ENCODE measurements at places on chromosomes 5 and 9.

DNA sequence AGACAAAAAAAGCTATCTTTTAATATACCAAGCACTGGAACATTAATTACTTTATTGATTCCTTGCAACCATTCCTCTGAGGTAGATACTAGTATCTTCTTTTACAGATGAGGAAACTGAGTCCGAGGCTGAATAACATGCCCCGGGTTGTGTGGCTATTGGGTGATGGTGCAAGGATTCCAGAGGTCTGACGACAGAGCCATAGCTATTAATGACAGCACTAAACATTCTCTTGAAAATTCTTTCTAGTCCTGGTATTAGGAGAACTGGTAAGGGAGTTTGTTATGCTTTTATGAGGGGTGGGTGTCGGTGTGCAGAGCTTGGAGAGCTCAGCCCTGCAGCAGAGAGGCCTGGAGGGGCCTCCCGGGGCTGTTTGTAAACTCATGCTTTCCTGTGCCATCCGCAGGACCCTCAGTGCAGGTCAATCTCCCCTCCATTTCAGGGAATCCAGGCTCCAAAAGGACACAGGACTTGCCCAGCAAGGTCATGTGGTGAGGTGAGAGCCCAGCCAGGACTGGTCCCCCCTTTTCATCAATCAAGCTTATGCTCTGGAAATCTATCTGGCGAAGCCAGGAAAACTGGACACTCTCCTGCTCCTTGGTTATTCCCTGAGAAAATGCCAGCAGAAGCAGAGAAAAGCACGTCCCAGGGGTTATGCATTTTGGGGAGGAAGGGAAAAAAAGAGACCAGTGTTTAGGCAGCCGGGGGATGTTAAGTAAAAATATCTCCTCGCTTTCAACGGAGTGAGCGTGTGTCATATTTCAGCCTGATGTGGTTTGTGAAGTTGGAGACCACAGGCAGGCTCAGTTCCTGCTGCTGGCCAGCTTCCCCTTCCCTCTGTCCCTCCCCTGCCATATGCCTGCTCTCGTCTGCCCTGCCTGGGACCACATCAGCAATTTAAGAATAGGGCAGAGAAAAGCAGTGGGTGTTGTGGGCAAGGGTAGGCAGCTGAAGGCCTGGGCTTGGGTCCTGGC is 3.7 kb downstream of the GSN start:
- no peak for DNase-seq

- DNase-seq, result no peak
These were observed 105.9 kb downstream of the DPYSL3 start for GRCh38 chr5:147403651-147404640.

DNA sequence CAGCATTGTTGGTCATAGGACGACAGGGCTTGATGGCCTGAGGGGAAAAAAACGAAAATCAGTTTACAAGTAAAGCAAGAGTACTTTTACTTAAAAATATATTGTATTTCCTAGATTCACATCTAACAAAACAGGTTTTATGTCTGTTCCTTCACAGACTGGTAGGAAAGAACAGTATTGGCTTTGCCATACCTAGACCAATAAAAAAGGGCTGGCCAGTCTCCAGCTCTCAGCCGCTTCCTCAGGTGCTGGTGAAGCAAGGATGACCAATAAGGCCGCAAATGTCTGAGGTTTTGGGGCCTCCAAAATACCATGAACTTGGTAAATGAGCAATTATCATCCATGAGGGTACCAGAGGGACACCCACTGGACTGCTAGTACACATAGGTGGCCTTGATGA is 36.6 kb downstream of the DROSHA start:
- DNase-seq, result no peak

DNA sequence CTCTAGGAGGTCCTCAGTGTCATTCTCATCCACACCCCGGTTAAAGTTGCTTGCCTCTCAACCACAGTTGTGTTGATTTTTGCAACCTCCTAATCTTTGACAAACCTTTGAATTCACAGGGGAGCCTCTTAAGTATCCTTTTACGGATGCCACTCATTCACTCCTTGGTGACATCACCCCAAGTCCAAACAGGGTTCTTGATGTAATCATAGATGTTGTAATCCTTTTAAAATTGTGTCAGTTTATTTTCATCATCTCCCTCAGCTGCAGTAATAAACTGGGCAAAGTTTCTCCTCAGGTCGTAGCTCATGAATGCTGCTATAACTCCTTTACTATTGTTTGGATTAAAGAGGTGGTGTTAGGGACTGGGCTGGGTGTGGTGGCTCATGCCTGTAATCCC is 637.2 kb upstream of the NUDT12 start:
- no peak for DNase-seq

GRCh38 chr5:147557876-147558745 is 48.2 kb upstream of the DPYSL3 start:
- no peak for DNase-seq

DNA sequence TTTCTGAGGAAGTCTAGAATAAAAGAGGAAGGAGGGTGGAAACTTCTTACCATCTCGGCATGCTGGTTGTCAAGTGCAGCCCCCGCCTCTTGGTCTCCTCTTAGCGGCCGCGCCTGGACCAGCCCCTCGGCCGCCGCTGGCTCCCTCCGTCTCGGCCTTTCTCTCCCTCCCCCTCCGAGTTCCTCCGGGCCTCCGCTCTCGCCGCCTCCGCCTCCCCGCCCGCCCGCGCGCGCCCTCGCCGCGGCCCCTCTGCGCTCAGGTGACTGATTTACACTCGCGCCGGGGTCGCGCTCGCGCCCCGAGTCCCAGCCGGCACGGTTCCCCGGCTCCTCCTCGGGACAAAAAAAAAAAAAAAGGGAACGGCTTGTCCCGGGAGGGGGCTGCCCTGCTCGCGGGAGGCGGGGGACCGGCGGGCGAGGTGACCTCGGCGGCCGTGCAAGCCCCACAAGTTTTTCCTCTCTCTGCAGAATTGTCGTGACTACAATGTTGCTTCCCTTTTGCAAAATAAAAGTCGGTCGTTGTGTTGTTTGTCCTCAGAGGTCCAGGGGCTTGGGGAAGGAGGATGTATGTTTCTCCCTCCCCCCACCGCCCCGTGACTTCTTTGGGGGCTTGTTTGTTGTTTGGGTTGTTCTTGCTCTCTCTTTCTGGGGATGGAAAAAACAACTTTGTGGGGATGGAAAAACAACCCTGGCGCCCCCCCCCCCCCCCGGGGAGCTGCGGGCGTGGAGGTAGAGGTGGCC is at the start of gene BNC2:
Gene BNC2, minus strand, starts transcription at position 75 of the 740 bp plus-strand sequence. Its CDS starts 22 bp downstream, at position 53.
- DNase-seq, result no peak

GRCh38 chr5:1463326-1464095 is 18.3 kb upstream of the SLC6A3 start:
- DNase-seq, result no peak

GRCh38 chr9:110916403-110916802 is 121.9 kb downstream of the LPAR1 start:
- DNase-seq, result no peak

GRCh38 chr5:17129093-17129849 is 88.2 kb upstream of the BASP1 start:
- no peak for DNase-seq

DNA sequence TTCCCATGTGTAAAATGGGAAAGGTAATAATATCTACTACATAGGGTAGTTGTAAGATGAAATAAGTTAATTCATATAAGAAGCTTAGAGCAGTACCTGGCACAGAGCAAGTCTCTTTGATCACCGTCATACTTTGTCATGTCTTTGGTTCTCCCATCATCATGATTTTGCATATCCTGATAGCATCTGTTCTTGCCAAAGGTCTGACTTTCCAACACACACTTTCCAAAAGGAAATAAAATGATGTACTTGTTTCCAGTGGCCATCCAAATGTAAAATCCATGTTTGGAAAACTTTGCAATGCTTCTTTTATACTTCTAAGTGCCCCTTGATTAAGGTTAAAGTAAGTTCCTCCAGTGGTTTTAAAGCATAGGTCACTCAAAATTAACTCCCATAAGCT is 266.9 kb upstream of the PTGER4 start:
- DNase-seq, result no peak

DNA sequence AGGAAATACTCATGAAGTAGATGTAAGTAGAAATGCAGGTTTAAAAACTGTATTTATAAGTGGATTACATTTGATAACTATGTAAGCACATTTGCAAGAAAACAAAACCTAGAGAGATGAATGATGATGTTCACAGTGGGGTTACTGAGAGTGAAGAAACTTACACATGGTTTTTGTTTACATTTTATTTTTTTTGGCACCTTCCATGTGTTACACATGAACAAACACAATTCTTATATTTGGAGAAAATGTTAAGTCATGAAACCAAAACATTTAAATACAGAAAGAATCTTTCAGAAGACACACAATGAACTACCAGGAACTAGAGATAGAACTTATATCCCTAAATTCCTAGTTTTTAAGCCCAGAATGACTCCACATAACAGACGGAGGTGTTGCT is 51.5 kb upstream of the SPATA31E1 start:
- DNase-seq, result no peak

DNA sequence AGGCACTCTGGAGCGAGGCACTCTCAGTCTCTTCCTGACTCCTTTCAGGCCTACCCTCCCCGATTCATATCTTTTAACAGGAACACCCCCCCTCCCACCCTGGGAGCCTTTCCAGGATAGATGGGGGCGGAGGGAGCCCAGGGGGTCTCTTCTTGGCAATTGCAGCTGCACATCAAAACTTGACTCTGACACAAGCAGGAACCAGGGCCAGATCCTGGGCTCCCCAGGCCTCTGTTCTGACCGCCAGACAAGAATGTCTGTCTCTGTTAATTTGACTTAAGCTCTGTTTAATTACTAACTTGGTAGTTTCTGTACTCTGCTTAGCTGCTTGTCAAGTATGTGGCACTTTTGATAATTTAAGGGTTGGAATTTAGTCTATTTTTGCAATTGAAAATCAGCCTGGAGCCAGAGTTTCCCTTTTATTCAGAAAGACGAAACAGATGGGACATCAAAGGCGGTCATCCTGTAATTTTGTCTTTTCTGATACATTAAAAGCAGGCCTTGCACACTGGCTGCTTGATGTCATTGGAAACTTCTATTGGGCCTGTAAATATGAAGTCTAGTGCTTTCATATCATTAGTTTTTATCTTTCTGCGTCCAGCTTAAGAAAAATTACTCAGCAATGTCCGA is 43.3 kb downstream of the ACTL7B start:
- DNase-seq, result no peak

DNA sequence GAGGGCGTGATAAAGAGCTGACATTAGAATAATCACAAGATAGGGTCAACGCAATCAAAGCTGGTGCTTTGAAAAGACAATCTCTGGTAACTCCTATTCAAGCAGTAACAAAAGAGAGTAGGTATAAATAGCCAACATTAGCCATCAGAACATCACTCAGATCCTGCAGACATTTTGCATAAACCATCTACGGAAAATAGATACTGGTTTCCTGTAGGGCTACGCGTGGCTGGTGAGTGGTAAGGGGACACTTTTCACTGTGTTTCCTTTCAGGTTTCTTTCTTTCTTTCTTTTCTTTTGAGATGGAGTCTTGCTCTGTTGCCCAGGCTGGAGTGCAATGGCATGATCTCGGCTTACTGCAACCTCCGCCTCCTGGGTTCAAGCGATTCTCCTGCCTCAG is 22.3 kb downstream of the TTF1 start:
- DNase-seq, result no peak

- DNase-seq, result no peak
These were observed 213.8 kb downstream of the GAPVD1 start for GRCh38 chr9:125475385-125475784.

DNA sequence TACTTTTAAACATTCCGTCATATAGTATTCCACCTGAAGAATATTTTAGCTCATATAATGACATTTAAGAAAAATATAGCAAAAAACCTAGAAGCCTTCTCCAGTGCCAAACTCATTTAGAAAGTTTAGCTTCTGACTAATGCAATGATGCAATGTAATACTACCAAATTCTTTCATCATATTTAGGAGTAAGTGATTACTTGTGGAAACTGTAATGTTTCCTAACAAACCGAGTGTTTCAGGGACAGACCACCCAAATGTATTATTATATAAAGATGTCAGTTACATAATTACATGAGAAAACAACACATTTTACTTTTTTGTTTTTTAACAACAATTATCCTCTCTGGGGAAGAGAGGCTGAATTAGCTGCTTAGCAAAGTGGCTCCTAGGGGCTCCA is 316.2 kb downstream of the ARL15 start:
- no peak for DNase-seq

DNA sequence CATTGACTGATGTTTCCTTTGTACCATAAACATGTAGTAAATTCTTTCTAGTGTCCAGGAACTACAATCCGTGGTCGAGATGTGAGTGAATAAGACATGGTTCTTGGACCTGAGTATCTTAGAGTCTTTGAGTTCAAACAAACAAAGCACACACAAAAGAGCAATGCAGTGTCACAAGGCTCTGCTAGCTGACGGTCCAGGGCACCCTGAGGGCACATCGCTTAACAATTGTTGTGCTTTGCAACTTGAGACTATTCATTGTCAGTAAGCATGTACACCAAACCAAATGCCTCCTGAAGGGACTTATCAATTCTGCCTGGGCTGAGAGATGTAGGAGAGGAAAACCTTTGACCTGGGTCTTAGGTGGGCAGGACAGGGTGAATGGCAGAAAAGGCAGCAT is 84.8 kb downstream of the CAMK4 start:
- DNase-seq, result no peak

- DNase-seq, result no peak
These were observed 133.0 kb downstream of the ATG10 start for GRCh38 chr5:82104872-82105271.
